ENCODE measurements at places on chromosomes 2 and 18.

- no peak for DNase-seq
These were observed 95.1 kb upstream of the WDSUB1 start for GRCh38 chr2:159381574-159381973.

DNA sequence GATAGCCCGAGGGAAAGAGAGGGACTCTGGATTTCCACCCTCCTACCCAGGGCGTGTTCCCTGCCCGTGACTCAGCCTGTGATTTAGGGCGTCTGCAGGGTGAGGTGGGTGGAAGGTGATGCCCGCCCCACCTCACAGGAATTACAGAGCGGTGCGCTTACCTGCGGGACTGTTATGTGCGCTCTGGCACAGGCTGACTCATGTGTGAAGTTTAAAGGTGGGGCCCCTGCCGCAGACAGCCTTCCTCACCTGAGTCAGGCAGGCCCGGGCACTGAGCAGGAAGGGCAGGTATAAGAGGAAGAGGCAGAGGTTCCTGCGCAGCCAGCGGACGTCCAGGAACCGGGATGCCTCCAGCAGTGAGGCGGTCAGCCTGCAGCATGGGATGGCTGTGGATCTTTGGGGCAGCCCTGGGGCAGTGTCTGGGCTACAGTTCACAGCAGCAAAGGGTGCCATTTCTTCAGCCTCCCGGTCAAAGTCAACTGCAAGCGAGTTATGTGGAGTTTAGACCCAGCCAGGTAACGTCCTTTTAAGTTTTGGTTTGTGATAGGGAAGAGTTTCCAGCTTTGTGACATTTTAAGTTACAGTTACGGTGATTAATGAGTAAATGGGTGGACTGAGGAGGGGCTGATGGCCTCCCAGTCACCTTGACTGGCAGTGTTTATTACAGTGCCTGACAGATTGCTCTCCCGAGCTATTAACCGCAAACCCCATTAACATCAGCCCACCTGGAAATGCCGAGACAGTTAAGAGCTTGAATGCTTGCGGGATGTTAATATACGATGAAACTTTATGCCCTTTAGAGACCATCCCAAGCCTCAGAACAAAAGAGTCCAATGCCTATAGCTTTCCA is 141.6 kb upstream of the TTC39C start:
- no peak for DNase-seq

DNA sequence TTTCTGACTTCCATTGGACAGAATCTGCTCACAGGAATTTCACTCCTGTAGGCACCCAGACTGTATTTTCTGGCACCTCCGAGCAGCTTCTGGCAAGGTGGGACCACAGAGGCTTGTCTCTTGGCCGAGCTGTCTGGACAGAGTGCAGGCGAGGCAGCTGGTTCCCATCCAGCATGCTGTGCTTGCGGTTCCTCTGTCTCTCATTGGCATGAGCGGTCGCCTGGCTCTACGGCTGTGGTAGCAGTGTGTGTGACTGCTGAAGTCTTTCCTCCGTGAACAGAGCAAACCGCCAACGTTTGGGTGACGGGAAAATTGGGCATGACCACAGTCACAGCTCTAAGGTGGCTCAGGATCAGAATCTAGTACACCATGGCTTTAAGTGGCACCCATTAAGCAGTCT is 411.7 kb upstream of the NETO1 start:
- DNase-seq: no peak

- no peak for DNase-seq
These were observed 494.8 kb upstream of the RAB12 start for GRCh38 chr18:8114480-8114879.

- DNase-seq: no peak
These were observed 55.0 kb upstream of the MCFD2 start for GRCh38 chr2:46970334-46971288.

DNA sequence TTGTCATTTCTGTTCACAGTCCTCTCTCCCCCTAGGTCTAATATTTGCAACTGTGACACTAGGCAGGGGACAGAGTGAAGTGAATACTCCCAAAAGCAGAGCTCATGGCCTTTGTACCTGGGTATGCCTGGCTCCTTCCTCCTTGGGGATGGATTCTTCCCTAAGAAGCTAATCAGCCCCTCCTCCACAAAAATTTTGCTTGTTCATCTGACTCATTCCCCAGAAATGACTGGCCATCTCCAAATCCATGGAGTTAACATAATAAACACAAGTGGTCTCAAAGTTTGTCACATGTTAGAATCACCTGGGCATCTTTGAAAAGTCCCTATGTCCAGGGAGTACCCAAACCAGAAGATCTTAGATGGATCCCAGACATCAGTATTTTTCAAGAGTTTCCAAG is 65.3 kb downstream of the SUCLG1 start:
- no peak for DNase-seq

GRCh38 chr2:107711941-107712340 is 114.8 kb upstream of the RGPD4 start:
- no peak for DNase-seq

GRCh38 chr2:136257893-136258292 is 139.9 kb upstream of the CXCR4 start:
- no peak for DNase-seq

DNA sequence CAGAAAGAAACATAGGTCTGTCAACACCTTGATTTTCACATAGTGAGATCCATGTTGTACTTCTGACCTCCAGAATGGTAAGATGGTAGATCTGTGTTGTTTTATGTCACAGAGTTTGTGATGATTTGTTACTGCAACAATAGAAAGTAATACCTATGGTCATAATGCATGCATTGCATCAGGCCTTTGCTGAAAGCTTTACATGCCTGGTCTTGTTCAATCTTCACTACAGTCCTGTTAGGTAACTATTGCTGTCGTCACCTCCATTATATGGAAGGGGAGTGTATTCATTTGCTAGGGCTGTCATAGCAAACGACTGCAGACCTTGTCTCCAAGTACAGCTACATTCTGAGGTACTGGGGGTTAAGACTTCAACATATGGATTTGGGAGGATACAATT is 243.5 kb downstream of the ANAPC1 start:
- no peak for DNase-seq

- no peak for DNase-seq
These were observed 184.3 kb downstream of the SH3RF3 start for GRCh38 chr2:109313343-109313742.

- DNase-seq: peak; percentile 79
These were observed 146.1 kb downstream of the HAUS1 start for GRCh38 chr18:46250084-46250811.

DNA sequence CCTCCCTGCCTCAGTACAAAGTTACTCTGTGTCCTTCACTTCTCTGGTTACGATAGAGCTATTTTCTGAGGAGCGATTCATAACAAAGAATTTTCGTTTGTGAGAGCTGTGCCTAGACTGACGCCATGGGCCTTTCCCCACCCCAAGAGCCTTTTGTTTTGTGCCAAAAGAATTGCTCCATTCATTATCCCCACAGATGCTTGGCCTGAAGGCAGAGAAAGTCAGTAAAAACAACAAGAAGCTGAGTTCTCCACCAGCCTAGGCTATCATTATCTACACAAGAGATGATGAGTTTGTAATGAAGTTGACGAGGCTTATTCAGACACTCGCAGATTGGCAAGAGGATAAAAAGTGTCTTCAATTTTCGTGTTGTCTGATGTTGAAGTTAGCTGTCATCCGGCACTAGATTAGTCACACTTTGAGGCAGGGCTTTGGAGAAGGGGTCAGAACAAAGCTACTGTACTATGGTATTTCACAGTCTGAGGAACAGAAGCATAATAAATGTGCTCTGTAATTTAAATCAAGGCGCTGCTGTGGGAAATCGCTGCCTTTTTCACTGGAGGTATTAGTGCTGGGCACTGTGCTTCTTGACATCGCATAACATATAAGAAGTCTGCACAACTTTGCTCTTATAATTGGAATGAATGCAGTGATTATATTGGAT is 278.4 kb upstream of the FIGN start:
- DNase-seq: no peak

DNA sequence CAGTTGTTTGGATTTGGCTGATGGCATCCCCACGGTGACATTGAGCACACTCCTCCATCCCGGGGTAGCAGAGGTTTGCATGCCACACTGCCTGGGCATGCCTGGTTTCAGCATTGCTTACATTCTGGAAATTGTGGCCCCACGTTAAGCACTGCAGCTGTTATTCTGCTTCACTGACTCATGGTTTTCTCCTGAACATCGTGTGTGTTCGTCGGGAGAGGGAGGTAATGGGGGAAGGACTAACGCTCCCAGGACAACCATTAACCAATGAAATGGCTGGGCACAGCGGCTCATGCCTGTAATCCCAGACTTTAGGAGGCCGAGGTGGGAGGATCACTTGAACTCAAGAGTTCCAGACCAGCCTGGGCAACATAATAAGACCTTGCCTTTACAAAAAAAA is 28.2 kb upstream of the YWHAQ start:
- no peak for DNase-seq

DNA sequence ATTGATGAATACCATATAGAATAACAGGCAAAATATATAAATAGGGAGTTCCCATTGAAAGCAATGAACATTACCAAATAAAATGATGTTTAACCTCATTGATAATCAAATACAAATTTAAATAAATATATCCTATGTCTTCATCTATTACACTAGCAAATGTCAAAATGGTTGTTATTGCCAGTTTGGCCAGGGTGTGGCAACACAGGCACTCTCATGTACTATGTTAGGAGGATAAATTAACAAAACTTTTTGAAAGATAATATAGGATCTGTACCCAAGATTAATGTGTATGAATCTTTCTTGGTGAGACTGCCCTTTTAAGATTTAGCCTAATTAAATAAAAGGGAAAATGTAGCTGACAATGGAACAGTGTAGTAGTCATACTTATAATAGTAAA is 659.3 kb downstream of the ERBB4 start:
- peak; percentile 7 for DNase-seq

DNA sequence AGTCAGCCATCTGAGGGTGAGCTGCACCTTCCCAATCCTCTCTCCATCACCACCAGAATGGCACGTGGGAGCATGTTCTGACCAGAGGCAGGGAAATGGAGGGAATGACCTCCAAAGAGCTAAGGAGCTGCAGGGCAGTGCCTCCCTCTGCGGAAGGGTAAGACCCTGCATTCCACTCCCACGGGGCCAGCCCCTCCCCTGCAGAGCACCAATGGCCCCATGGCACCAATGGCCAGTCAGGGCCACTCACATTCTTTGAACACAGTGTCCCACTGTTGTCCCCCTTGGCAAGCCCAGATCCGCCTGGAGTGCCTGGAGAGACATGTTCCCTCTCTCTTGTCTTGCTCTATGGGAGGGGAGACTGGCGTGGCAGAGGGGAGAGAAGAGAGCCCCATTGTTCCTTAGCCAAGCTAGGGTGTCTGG is 164.4 kb downstream of the TNS1 start:
- no peak for DNase-seq

DNA sequence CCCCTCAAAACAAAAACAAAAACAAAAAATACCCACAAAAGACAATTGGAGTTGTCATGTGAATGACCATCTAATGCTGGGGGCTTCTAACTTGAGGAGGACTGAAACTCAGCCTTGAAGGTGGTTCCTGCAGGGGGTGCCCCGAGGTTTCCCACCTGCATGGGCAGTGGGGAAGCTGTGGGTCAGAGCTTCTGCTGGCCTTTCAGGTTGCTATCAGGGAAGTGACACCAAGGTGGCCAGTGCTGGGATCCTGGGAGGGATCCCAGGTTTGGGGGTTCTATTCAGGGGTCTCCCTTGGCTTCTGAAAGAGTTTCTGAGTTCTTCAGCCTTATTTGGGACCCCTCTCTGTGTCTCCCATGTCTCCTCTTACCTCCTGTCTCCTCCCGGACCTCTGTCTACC is 62.8 kb downstream of the LDLRAD4 start:
- no peak for DNase-seq

DNA sequence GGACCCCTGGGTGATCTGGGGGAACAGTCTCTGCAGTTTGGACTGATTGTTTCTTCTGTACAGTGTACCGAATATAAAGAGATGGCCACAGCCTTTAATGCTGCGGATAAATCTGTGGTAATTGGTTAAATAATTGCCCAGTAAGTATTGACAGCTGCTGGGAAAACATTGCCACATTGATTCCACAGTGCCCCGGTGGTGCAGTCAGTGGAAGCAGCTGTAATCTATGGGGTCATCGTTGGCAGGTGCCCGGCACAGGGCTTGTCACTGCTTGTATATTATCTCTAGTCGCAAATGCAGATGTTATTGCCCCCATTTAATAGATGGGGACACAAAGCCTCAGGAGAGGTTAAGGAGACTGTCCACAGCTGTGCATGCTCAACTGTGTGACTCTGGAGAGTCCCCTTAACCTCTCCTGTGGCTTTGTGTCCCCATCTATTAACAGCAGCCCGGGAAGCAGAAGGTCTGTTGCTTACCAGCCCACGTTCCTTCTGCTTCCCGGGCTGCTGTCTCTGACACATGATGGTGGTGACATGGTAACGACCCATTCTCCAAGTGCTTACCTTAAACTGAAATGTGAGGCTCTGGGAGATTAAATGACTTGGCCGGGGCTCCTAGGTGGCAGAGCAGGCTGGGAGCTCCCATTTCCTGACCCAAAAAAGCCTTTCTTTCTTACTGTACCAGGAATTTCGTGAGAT is 76.9 kb downstream of the NCK2 start:
- no peak for DNase-seq

- no peak for DNase-seq
These were observed 28.8 kb upstream of the TMEM37 start for GRCh38 chr2:119402645-119403560.

GRCh38 chr2:235032949-235033348 is 81.1 kb downstream of the SH3BP4 start:
- DNase-seq: no peak

DNA sequence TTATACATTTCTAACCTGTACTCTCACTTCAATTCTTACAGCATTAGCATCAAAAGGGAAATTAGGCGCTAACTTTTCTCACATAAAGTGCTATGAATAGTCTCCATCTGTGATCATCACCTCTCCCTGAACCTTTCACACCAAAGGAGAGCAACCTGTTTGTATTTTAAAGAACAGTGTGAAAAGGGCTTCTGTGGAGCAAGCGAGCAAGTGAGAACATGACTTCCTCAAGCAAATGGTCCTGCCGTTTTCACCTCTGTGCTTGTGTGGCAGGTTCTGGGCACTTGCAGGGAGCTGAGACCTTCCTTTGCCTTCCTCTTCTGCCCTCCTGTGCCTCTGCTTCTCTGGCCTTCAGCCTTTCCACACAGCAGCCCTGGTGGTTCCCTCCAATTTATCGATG is 51.9 kb downstream of the TGFA start:
- no peak for DNase-seq

DNA sequence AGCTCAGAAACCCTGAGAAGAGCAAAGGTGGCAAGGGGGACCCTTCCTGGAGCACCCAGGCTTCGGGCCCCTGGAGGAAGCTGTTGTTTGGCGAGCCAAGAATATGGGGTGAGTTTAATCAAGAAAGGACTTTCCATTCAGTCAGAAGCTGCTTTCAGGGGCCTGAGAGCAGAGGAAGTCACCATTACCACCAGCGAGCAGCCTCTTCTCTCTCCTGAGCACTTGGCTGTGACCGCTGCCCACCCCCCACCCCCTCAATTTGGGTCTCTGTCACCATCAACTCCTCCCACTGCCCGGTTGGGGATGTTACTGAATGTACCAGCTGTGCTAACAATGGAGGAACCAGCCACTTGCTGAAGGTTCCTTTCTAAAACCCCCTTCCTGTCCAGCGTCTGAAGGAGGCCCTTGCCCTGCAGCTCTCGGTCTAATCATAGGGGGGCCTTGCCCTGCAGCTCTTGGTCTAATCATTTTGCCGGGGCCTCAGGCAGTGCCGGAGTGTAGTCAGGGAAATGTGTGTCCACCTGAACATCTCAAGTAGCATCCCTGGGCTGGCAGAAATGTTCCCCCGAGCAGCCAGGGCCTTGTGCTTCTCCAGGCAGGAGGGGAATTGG is 943 bp downstream of the INPP5D start:
- DNase-seq: peak; percentile 81

Measured in GM13977 (cell line).